Fibroblast of skin of back (primary cell): ENCODE measurements at places on chromosomes 4 and X.

- no peak for DNase-seq
These were observed 679.7 kb downstream of the TECRL start for GRCh38 chr4:63729519-63729918.

DNA sequence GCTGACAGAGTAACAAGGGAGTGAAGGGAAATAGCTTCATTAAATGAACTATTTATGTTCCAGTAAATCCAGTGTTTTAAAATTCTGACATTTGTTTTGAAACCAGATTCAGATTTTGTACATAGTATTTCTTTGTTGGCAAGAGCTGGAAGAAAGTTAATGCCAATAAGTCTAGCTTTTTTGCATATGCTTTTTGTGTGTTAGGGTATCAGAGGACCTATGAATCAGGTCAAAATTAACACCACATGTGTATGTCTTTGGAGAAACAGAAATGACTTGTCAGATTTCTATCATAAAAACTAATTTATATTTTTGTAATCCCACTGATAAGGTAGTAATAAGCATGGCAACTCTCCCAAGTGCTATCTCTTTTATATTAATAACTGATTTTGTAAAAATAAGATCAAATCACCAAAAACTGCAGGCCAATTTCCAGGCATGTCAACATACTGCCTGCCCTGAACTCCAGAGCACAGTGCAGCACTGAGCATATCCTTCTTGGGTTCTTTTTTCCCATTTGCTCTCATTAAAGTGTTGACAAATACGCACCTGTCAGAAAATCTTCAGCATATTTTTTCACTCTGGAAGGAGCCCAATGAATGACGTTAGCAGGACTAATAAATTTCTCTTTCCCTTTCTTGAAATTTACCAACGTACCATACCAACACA is 65.5 kb downstream of the SH3RF1 start:
- no peak for DNase-seq

- no peak for DNase-seq
These were observed 21.4 kb upstream of the PGM2 start for GRCh38 chr4:37805091-37805490.

DNA sequence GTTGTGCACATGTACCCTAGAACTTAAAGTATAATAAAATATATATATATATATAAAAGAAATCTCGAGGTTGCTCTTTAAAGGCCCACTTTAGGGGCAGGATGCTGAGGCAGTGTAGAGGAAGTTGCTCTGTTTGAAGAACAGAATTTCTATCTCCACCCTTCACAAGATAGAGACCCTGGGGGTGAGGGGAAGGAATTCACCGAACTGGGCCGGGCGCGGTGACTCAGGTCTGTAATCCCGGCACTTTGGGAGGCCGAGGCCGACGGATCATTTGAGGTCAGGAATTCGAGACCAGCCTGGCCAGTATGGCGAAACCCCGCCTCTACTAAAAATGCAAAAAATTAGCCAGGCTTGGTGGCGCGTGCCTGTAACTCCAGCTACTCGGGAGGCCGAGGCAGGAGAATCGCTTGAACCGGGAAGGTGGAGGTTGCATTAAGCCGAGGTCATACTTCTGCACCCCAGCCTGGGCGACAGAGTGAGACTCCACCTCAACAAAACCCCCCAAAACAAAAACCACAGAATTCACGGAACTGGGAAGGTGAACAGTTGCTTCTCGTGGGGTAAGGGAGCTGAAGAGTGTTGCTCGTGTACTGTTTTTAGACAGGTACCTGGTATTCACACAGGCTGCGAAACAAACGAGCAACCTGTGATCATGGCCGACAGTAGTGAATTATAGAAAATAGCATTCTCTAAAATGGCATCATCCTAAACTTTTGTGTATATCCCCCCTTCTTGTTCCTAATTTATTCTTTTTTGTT is 6.2 kb downstream of the PLAC8 start:
- DNase-seq, result no peak

DNA sequence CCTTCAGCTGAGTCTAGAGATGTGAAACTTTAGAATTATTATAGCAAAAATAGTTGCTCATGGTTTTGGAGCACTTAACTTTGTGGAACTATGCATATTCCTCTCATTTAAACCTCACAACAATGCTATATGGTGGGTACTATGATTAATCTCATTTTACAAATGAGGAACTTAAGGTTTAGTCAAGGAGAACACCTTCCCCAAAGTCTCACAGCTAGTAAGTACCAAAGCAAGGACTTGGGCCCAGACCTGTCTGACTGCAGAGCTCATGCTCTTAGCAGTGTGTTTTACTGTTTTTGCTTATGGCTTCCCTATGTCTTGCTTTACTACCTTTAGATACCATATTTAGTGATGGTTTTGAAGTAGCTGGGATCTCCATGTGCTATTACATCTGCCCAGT is 5.1 kb downstream of the UBE2A start:
- no peak for DNase-seq

- DNase-seq, result peak; percentile 59
These were observed 56.3 kb downstream of the CCDC149 start for GRCh38 chr4:24856586-24856985.

- DNase-seq, result no peak
These were observed 207.5 kb downstream of the CHRDL1 start for GRCh38 chrX:110588164-110588563.

DNA sequence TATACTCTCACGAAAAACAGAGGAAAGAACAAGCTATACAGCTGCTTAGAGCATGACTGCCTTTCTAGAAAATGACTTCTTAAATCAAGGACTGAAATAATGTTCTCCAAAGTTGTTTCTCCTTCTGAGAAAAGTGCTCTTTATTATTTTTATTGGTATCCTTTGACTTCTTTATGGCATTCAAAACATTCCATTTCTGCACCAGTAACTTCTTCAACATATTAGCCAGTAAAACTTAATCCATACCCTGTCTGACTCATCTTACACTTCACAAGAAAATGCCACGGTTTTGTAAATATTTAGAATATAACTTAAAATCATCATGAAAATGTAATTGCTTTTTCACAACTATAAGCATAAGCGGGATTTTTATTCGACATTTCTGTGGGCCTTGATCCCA is 180.4 kb downstream of the NR3C2 start:
- no peak for DNase-seq

GRCh38 chr4:164734484-164734883 is 19.4 kb upstream of the SMIM31 start:
- DNase-seq, result no peak

GRCh38 chr4:8820178-8821102 is 51.2 kb downstream of the HMX1 start:
- DNase-seq, result no peak

- DNase-seq, result no peak
These were observed 35.8 kb downstream of the PDE5A start for GRCh38 chr4:119592830-119593229.

DNA sequence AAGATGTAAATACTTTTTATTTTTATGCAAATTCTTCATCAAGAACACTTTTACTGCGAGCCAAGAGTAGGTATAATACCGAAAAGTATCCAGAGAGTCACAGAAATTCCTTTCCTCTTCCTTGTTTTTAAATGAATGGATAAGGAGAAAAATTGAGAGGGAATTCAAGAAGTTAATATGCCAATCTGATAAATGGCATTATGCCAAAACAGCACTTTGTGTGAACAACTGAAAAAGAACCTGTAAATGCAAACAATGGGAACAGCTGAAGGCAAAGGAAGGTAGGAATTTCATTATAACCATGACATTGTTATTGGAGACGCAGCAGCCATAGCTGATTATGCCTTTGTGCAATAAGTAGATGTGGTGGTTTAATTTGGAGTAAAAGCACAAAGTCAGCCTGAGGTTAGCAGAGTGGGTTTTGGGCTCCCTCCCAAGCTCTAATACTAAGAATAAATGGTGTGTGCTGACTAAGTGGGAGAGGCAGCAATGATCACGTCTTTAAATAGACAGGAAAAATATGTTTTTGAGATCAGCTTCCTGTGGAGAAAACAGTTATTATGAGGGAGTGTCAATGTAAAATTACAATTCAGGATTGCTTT is 209.8 kb upstream of the NDST4 start:
- no peak for DNase-seq

- DNase-seq, result no peak
These were observed 49.8 kb downstream of the FGFRL1 start for GRCh38 chr4:1061056-1061700.

- DNase-seq, result peak; percentile 19
These were observed 20.7 kb downstream of the TAPT1 start for GRCh38 chr4:16205298-16206164.
